ENCODE measurements at places on chromosomes 12 and 14.

GRCh38 chr12:8734873-8735381 lies 37.1 kb downstream of the RIMKLB start:
- DNase-seq = no peak

DNA sequence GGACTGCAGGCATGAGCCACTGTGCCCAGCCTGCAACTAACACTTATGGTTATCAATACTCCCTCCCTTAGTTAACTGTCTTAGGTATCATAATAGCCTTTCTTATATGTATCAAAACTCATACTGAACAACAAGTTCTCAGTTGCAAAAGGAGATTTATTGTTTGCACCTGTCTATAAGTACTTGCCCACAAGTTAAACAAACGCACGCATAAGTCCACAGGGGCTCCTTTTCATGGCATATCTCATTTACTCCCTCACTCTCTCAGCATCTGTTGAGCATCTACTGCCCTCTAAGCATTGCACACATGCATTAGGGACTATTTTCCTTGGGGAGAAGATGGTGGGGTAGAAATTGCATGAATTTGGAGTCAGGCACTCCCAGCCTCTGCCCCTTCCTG lies 46.7 kb upstream of the CORO1C start:
- DNase-seq = no peak

- peak; percentile 12 for DNase-seq
Observed at GRCh38 chr12:870378-870777, 79.1 kb downstream of the RAD52 start.

DNA sequence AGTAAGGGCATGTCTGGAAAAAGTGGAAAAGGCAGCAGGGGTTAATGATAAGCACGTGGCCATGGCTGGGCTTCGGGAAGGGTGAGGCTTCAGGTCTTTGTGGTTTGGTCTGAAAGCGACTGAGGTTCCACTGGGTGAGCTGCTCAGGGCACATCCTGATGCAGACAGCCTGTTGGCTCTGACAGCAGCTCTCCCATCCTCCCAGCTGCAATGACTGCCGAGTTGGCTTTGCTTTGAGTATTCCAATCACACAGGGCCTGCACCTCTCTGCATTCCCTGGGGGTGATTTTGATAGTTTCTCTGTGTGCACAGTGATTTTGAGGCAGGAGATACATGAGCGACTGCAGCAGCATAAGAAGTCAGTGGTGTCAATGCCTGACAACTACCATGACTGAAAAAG lies 390.7 kb downstream of the APAF1 start:
- DNase-seq = no peak

- DNase-seq = no peak
Observed at GRCh38 chr12:77231501-77231918, 166.1 kb upstream of the E2F7 start.

Data from central memory CD4-positive, alpha-beta T cell (primary cell).